ENCODE measurements at places on chromosomes 2 and 18.

DNA sequence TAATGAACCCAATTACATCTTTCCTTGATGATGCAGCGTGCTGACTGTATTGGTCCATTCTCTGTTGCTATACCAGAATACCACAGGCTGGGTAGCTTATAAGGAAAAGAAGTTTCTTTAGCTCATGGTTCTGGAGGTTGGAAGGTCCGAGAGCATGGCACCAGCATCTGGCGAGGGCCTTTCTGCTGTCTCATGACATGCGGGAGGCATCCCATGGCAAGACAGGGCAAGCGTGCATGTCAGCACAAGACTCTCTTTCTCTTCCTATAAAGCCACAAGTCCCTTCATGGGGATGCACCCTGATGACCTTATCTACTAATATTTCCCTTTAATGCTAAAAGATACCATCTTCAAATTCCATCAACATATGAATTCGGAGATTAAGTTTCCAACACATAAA, 122.8 kb upstream of the FHL2 start:
- DNase-seq: no peak

DNA sequence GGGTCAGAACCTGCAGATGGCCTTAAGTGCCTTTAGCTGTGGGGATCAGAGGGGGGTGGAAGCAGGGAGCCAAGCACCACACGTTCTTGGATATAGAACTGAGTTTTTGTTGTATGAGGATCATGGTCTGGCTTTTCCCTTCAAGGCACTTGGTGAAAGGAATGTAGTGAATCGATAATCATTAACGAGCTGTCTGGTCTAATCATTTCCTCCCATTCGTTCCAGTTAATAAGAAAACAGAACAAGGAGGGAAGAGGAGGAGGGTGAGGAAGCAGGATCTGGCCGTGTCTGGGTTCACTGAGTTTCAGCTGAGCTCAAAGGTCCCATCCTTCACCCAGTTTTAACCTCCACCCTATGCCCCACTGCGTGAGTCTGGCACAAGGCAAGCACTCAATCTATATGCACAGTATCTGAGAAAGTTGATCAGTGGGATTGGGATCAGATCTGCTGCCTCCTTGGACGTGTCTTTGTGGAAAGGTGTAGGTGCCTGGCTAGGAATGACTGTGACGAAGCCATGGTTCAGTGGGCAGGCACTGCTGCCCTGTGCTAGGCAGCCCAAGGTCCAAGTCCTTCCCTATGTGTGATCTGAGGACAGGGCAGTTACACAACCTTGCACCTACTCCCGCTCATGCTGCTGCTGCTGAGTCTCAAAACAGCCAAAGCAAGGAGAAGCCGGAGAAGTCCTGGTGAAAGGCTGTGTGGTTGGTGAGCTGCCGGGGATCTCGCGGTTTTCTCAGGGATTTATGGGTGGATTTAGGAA, 54.8 kb downstream of the GALNT14 start:
- DNase-seq: no peak

DNA sequence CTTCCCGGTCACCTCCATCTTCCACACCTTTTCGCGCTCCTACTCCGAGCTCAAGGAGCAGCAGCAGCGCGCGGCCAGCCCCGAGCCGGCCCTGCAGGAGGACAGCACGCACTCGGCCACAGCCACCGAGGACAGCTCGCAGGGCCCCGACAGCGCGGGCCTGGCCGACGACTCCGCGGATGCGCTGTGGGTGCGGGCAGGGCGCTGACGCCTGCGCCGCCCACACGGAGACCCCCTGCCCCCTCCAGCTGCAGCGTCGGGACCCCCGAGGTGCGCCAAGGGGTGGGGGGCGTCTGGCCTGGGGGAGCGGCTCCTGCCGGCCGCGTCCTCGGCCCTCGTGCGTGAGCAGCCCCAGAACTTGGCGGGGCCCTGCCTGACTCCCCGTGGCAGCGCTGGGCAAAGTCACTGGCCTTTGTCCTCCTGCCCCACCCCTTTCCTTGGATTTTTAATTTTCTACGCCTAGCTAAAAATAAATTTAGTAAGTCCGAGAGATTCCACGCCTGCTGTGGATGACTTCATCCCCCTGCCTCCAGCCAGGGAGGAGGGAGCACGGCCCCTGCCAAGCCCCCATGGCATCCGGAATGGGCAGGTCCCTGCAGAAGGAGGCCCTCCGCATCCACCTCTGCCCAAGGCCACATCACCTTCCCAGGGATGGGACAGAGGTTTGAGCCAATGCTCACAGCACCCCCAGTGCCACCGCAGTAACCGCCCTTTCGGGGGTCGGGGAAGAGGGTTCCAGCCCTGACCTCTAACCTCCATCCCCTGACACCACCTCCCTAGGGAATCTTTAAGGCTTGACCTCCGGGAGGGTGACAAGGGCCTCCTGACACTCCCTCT, 51.6 kb downstream of the SLC66A2 start:
- no peak for DNase-seq

DNA sequence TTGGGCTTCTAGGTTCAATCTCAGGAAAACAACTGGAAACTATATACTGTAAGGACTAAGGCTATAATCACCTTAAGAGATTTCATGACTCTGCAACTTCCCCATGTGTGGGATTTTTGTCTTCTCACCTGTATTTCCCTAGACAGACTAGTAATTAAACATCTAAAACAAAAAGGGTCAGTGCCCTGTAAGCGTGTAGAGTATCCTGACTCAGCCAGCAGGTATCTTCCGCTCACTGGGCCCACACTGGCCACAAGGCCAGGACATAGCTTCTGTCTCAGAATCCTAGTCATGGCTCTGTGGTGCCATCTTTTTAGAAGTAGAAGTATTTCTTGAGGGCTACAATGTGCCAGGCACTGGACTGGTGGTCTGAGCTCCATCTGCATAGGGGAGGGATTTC, 28.8 kb upstream of the KCMF1 start:
- no peak for DNase-seq

DNA sequence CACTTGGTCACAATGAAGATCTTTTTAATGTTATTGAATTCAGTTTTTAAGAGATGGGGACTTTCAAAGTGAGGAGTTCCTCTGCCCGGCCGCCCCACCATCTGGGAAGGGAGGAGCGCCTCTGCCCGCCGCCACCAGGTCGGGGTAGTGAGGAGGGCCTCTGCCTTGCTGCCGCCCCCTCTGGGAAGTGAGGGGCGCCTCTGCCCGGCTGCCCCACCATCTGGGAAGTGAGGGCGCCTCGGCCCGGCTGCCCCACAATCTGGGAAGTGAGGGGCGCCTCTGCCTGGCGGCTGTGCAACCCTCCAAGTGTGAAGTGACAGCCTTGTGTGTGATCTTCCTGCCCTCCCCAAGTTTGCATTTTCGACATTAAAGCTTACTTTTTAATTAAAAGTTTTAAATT, 899.3 kb downstream of the TRIB2 start:
- no peak for DNase-seq

DNA sequence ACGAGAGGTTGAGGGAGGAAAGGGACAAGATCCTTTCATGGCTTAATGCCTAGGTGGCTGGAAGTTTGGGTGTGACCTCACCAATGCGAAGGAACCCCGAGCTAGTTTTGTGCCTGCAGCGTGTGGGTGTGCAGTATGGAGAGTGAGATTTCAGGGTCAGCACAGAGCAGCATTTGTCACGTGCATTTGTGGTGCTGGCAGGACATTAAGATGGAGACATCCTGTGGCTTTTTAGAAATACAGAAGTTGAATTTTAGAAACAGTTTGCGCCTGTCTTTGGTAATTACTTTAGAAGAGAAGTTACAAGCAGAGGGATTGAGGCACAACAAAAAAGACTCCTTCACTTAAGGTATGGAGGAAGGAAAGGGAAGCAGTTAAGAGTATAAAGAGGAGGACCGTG, 258.2 kb upstream of the THUMPD2 start:
- DNase-seq: no peak

- no peak for DNase-seq
Measured at GRCh38 chr2:24871852-24872333, 48.1 kb downstream of the ADCY3 start.

DNA sequence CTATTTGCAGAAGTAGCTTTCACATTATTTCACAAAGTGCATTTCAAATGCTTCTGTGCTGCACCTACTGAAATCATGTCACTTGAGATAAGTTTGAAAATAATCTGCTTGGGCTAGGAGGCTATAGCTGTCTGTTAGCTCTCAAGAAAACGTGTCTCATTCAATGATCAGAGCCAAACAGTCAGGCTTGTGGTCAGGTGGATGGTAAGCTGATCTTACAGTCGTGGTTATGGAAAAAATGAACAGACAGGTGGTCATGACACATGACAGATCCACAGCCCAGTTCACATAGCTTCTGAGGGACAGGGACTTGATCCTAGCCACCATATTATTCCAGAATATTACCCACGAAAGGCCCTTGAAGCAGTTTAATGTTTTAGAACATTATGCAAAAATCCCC, 26.5 kb upstream of the RFX8 start:
- no peak for DNase-seq
